NCI-H524 (cell line): ENCODE measurements at places on chromosomes 7 and 10.

GRCh38 chr7:101160910-101161309 lies 4.5 kb downstream of the VGF start:
- DNase-seq = no peak

DNA sequence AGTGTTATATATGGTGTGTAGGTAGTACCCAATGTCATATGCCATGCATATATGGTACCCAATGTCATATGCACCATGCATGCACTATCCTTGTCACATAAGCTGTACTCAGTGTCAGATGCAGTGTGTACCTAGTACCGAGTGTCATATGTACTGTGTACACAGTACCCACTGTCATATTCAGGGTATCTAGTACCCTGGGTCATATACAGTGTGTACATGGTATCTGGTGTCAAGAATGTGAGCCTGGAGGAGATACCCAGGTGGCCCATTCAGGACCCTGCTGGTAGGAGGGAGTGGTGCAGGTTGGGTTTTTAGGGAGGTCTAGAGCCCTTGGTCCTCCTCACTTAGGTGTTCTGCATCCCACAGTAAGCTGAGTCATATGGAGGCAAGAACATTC lies 1.8 kb downstream of the ZMYND11 start:
- peak; percentile 1 for DNase-seq

DNA sequence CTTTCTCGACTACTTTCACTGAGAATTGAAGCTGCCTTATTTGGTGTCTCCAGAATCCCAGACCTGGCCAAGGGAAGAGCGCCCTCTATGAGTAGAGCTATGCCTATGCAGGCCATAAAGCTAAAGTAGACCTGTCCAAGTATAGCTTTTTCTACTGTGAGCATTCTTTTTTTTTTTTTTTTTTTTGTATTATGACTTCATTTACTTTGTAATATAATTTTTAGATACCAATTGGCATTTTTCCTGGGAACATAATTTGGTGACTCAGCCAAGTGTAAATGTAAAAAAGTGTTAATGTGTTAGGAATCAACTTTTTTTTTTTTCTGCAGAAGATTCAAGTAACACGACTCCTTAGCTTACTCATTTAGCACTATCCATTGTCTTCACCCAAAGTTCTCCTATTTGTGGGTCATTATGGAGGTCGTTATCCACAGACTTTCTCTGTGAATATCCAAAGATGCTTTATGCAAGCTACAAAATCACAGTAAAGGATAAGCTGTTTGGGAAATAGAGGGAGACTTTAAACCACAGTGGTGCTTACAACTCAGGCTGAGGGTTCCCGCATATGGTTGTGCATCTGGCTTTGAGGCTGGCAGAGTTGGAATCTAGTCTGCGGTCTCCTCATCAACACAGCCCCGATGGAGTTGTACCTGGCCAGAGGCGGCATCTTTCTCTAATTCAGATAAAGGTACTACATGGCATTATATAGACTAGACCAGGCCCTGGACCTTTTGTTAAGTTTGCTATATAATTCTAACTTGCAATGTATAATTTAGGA lies 1040.2 kb upstream of the SORCS1 start:
- no peak for DNase-seq

GRCh38 chr10:51272555-51272954 lies 198.3 kb downstream of the PRKG1 start:
- DNase-seq = peak; percentile 31

DNA sequence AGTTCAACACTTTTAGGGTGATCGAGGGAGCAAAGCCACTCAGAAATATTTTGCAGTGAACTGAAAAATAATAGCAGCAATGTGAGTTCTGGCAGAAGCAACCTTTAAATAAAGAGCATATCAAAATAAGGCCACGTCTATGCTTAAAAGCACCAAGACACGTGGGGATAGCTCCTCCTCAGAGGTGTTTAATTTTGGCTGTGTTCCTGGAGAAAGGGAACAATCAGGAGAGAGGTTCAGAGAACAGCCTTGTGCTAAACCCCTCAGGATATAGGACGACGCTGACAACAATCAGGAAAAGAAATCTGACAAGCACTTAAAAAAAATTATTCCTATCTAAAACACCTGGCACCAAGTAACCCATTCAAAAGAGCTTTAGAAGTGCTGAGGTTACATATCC lies 471.9 kb upstream of the CELF2 start:
- peak; percentile 2 for DNase-seq
